ENCODE measurements at places on chromosomes 3 and 15.

- DNase-seq = no peak
Measured at GRCh38 chr3:31622636-31623288, 90.0 kb downstream of the STT3B start.

- no peak for DNase-seq
Measured at GRCh38 chr3:16137044-16137443, 37.4 kb upstream of the GALNT15 start.

GRCh38 chr3:181726351-181727330, 14.9 kb downstream of the SOX2 start:
- no peak for DNase-seq

DNA sequence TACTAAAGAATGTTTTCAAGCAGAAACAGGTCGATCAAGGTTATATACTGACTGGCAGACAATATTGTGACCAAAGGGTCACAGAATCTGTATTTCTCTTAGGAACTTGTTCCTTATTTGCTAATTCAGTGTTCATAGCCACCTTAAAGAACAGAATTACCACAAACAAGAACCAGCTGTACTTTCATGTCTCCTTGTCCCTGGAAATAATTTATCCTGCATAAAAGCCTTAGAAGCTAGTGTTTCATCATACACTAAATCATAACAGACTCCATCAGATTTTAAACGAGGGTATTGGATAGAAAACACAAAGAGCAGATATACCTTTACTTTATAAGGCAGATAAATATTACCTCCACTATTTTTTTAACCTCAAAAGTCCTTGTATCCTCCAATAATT, 6.4 kb downstream of the DNAJC19 start:
- no peak for DNase-seq

GRCh38 chr3:185070491-185071286, 82.2 kb downstream of the C3orf70 start:
- no peak for DNase-seq

- no peak for DNase-seq
Measured at GRCh38 chr15:38307251-38307650, 54.6 kb downstream of the SPRED1 start.

DNA sequence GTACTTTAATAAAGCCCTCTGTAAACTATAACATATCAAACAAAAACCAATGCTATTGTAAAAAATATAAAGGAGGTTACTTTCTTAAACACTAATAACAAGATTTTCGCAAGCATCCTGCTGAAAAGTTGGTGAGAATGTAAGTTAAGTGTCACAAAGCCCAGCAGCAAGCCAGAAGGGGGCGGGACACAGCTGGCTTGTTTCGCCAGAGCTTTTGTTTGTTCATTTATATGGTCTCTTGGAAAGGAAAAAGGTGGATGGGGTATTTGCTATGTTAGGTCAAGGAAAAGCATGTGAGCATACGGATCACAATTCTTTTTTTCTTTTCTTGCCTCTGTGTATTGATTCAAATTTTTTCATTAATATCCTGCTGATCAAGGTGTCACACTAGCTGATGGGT, 59.9 kb downstream of the HACD2 start:
- DNase-seq = no peak

DNA sequence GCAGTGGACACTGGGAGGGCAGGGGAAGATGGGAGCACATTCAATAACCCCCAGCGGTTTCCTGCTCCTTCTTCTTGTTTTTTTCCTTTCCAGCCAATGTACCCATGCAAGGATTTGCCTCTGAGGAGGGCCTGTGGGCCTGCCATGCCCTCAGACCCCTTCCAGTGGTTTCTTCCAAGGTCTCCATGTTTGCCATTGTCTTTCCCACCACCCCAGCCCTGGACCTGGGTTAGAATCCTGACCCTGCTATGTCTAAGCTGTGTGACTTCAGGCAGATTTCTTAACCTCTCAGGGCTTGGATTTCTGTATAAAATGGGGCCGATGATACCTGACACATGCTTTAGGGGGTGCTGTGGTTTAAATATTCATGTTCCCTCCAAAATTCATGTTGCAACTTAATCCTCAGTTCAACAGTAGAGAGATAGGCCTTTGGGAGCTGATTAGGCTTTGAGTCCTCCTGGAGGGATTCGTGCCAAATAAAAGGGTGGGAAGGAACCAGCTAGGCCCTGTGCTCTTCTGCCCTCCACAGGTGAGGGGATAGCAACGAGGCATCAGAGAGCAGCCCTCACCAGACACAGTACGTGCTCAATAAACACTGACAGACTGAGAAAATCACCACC, 46.3 kb upstream of the FLNB start:
- DNase-seq = no peak

DNA sequence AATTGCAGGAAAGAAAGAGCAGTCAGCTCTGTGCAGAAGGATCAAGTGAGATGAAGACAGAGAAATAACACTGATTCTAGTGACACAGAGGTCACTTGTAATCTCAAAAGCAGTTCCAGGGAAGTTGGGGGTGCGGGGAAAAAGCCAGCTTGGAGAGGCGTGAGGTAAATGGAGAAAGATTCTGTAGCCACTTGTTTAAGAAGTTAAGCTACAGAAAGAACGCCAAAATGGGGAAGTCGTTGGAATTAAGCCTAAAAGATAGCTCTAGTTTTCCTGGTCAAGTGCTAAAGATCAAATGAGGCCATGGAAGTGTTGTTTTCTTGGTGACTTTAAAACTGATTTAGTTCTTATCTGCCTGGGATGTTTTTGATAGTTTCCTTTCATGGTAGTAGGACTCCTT, 152.0 kb downstream of the GREM1 start:
- DNase-seq = no peak

GRCh38 chr15:71792521-71792920, 17.8 kb upstream of the NR2E3 start:
- DNase-seq = no peak

DNA sequence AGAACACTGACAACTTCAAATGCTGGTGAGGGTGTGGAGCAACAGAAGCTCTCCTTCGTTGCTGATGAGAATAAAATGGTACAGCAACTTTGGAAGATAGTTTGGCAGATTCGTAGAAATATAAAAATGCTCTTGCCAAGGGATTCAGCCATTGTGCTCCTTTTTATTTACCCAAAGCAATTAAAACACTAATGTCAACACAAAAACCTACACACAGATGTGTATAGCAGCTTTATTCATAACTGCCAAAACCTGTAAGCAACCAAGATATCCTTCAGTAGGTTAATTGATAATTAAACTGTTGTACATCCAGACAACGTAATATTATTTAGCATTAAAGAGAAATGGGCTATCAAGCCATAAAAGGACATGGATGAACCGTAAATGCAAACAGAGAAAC, 37.8 kb upstream of the LSAMP start:
- DNase-seq = no peak

DNA sequence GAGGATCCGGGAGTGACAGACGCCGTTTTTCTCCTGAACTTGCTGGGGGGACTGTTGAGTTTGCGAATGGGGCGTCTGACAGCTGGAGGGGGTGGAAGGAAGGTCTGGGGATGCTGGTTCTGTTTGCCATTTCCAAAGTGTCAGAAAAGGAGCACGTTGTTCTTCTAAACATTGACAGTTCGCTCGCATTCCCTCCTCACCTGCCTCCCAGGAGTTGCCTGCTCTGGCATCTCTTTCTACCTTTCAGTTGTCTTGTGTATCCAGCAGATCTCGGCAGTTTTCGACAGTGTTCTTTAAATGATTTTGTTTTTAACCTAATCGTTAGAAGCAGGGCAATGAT, 829 bp downstream of the SELENOT start:
- DNase-seq = no peak

DNA sequence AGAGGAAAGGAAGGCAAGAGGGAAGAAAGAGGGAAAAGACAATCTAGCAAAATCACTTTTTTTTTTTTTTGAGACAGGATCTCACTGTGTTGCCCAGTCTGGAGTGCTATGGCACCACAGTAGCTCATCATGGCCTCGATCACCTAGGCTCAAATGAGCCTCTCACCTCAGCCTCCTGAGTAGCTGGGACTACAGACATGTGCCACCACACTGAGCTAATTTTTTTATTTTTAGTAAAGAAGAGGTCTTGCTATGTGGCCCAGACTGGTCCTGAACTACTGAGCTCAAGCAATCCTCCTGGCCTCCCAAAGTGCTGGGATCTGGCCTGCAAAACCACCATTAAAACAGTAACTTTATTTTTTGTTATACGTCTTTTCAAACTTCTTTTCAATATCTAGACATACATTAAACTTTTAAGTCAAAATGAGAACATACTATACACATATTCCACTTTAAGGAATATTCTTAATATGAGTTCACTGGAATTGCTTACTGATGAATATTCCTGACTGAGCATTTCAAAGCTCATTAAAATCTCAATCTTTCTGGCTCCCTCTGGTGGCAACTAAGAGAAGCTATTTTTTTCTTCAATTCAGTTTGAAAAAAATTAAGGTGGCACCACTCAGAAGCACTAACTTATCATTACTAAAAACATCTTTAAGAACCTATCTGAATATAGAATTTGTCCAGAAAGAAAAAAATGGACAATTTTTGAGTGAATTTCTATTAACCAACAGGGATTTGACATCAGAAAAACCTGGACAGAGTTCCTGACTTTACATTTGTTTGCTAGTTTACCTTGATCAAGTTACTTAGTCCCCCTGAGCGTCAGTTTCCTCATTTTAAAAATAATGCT, 40.9 kb downstream of the UACA start:
- DNase-seq = no peak

- DNase-seq = no peak
Measured at GRCh38 chr3:47342151-47342550, 38.7 kb upstream of the PTPN23 start.

GRCh38 chr3:38702231-38702630, 52.7 kb upstream of the SCN5A start:
- DNase-seq = no peak

DNA sequence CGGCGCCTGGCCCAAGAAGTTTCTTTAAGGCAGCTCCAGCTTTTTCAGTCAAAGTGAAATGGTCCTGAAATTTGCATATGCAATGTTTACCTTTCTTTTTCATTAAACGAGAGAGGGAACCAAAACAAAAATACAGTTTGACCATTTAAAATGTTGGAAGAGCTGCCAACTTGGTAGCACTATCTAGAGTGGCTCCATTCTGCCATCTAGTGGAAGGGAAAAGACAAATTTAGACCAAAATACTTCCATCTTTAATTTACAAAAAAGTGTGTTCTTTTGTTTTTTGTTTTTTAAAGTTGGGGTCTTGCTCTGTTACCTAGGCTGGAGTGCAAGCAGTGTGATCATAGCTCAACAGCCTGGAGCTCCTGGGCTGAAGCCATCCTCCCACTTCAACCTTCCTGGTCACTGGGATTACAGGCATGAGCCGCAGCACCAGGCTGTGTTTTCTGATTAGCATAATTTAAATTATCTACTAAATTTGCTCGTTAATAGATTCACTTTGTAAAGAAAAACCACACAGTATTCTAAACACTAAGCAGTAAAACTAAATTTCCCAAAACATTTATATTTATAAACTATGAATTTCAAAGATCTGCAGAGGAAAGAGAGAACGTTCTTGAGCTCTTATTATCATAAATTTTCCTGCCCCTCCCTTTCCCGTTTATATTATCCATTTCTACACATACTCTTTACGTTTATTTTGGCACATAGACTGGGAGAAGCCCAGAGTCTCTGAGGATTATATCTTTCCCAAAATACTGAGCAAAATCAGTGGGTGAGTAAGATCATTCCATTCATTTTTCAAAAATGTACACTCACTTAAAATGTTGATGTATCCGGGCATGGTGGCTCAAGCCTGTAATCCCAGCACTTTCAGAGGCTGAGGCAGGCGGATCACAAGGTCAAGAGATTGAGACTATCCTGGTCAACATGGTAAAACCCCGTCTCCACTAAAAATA, 15.4 kb upstream of the RFC4 start:
- no peak for DNase-seq

GRCh38 chr3:188432802-188433520, 279.0 kb downstream of the LPP start:
- no peak for DNase-seq

- DNase-seq = no peak
Measured at GRCh38 chr3:124522082-124522625, 208.1 kb upstream of the UMPS start.

- no peak for DNase-seq
Measured at GRCh38 chr3:191509078-191509477, 48.1 kb downstream of the PYDC2 start.
